ENCODE measurements at places on chromosomes 3 and 15.

- no peak for DNase-seq
Measured at GRCh38 chr3:192858849-192859585, 58.6 kb downstream of the MB21D2 start.

- DNase-seq, result no peak
Measured at GRCh38 chr3:24135280-24135679, 190.2 kb downstream of the NR1D2 start.

- no peak for DNase-seq
Measured at GRCh38 chr15:93063262-93063671, 25.7 kb downstream of the RGMA start.

DNA sequence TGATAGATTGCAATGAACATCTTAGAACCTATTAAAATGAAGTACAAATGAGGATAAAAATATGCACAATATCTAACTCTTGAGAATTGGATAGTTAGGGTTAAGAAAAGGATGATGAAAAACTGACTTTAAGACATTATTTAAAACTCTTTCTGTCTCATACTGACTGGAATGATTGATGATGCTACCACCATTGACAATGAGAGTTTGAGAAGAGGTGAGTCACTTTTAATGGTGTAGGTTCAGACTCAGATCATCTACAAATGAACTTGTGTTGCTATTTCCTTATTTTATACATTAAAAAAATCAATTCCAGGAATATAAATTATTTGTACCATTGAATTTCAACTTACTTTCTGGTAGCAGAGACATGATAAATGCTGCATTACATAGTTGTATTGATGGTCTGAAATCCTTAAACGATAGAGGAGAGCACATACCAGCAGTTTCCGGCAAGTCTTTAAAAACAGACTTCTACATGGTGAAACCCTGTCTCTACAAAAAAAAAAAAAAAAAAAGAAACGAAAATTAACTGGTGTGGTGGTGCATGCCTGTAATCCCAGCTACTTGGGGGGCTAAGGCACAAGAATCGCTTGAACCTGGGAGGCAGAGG lies 409.0 kb downstream of the OTOL1 start:
- no peak for DNase-seq

DNA sequence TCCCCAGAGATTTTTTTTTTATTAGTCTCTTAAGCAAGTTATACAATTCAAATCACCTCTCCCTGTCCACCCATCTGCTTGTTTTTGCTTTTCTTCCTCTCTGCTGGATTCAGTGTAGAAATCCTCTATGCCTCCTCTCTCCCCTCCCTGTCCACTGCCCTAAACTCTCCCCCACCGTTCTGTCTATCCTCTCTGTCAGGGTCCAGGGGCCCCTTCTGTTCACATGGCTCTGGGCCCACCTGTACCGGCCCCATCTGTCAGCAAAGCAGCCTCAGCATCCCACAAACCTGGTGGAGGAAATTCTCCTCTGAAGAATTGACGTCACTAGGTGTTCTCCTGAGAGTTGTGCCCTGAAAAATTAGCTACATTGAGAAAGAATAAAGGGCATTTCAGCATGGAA lies 137.6 kb upstream of the CMC1 start:
- DNase-seq, result peak; percentile 15

DNA sequence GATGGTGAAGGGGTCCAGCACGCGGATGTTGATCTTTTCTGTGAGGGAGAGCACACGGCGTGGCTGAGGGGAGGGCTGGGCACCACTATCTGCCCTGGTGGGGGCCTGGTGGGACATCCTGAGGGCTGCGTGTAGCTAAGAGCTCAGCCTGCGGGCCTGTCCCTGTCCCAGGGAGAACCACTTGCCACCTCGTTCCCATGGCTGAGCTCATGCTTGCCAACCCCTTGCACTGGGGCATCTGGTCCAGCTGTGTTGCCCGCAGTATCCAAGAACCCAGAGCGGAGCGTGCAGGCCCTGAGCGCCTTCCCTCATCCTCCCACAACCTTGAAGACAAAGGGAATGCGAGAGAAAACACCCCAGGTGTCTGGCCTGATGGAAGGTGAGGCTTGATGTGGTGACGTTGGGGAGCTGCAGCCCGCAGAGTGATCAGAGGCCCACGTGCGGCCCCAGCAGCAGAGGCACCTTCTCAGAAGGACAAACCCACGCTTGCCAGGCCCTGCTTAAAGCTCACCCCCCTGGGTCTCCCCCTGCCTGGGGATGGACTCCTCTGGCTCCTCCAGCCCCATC lies 28.9 kb downstream of the TKT start:
- DNase-seq, result no peak
